ENCODE measurements at places on chromosomes 2 and 18. TPM values are rescaled to one million over a fixed set of nuclear protein-coding genes. Genes with fewer than 3 reads are reported as not detected.

DNA sequence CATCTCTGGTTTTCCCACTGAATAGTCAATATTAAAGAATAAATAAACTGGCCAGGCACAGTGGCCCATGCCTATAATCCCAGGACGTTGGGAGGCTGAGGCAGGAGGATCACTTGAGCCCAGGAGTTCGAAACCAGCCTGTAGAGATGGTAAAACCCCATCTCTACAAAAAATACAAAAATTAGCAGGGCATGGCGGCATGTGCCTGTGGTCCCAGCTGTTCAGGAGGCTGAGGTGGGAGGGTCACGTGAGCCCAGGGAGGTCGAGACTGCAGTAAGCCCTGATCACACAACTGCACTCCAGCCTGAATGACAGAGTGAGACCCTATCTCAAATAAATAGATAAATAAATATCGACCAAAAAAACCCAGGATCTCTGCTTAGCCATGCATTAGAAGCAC lies 50.2 kb upstream of the BIN1 start:
- no peak overlapping the region for H3K4me3 ChIP-seq
- no peaks in the 10 kb centered on the region for H3K27me3 ChIP-seq
- DNase-seq: no peak
- no peaks in the 10 kb centered on the region for H3K36me3 ChIP-seq
- H3K4me1 ChIP-seq: peaks cover 24% of the 10 kb centered on the region

GRCh38 chr18:11767935-11768334 lies 78.9 kb downstream of the GNAL start:
- no peak for DNase-seq
- H3K4me1 ChIP-seq: no peaks in the 10 kb centered on the region
- H3K36me3 ChIP-seq: no peaks in the 10 kb centered on the region
- no peaks in the 10 kb centered on the region for H3K27me3 ChIP-seq
- H3K4me3 ChIP-seq: no peak overlapping the region
- H3K27ac ChIP-seq: no peak overlapping the region

Gene LAMA3
- 66.0 TPM for total RNA-seq

Gene ASXL3
- total RNA-seq: 10.4 TPM

GRCh38 chr18:66764230-66764629 lies 160.3 kb upstream of the CDH19 start:
- no peaks in the 10 kb centered on the region for H3K27me3 ChIP-seq
- no peak overlapping the region for H3K27ac ChIP-seq
- H3K4me3 ChIP-seq: no peak overlapping the region
- no peaks in the 10 kb centered on the region for H3K4me1 ChIP-seq
- no peaks in the 10 kb centered on the region for H3K36me3 ChIP-seq
- no peak for DNase-seq

- no peaks in the 10 kb centered on the region for H3K27me3 ChIP-seq
- no peak overlapping the region for H3K4me3 ChIP-seq
- H3K27ac ChIP-seq: no peak overlapping the region
These were observed 39.8 kb downstream of the RHBDD1 start for GRCh38 chr2:226875438-226876225.

DNA sequence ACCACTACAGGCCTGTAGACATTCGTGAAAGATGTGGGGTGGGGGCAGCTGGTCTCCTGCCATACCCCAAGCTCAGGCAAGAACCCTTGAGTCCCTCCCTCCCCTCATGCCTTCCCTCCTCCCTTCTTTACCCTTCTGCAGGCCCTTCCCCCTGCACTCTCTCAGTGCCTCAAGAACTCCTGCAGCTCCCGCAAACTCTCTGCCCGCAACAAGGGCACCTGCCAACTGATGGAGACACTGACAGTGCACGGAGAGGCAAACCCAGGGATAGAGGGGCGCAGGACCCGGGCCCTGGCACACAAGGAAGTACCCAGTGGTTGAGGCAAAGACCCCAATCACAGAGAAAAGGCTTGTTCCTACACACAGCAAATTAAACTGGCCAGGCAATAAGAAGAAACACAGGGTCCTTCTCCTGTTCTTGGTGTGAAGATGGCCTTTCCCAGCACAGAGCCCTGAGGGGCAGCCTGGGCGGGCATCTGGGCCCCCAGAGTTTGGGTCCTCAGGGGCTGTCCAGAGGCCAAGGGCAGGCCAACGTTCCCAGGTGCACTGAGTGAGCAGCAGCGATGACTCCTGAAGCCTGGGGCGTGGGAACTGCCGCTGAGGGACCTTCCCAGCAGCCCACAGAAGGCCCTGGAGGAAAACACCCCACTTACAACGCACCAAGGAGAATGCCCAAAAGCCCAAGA lies 1.6 kb downstream of the TEKT4 start:
- H3K4me3 ChIP-seq: no peak overlapping the region
- peaks cover 2% of the 10 kb centered on the region for H3K4me1 ChIP-seq
- peaks cover 2% of the 10 kb centered on the region for H3K27me3 ChIP-seq
- DNase-seq: peak; percentile 56
- H3K36me3 ChIP-seq: no peaks in the 10 kb centered on the region
- no peak overlapping the region for H3K27ac ChIP-seq

Gene MAP2
- total RNA-seq: 11.4 TPM

- no peaks in the 10 kb centered on the region for H3K4me1 ChIP-seq
- H3K36me3 ChIP-seq: no peaks in the 10 kb centered on the region
- H3K27me3 ChIP-seq: no peaks in the 10 kb centered on the region
- H3K27ac ChIP-seq: no peak overlapping the region
- no peak overlapping the region for H3K4me3 ChIP-seq
These were observed 124.9 kb downstream of the ARHGAP15 start for GRCh38 chr2:143254110-143254509.

Gene SATB2
- total RNA-seq: 17.5 TPM

- peaks cover 5% of the 10 kb centered on the region for H3K4me1 ChIP-seq
- no peak overlapping the region for H3K27ac ChIP-seq
- H3K27me3 ChIP-seq: no peaks in the 10 kb centered on the region
- DNase-seq: no peak
- no peaks in the 10 kb centered on the region for H3K36me3 ChIP-seq
- no peak overlapping the region for H3K4me3 ChIP-seq
These were observed 394.9 kb downstream of the ARHGAP15 start for GRCh38 chr2:143524119-143524553.

- no peak overlapping the region for H3K27ac ChIP-seq
- H3K27me3 ChIP-seq: no peaks in the 10 kb centered on the region
- H3K4me3 ChIP-seq: no peak overlapping the region
- no peaks in the 10 kb centered on the region for H3K4me1 ChIP-seq
- no peak for DNase-seq
These were observed 588.0 kb upstream of the NRXN1 start for GRCh38 chr2:51619961-51620360.

- no peaks in the 10 kb centered on the region for H3K36me3 ChIP-seq
- H3K27ac ChIP-seq: no peak overlapping the region
- no peaks in the 10 kb centered on the region for H3K4me1 ChIP-seq
These were observed 865.4 kb upstream of the NXPH2 start for GRCh38 chr2:139645617-139646016.

DNA sequence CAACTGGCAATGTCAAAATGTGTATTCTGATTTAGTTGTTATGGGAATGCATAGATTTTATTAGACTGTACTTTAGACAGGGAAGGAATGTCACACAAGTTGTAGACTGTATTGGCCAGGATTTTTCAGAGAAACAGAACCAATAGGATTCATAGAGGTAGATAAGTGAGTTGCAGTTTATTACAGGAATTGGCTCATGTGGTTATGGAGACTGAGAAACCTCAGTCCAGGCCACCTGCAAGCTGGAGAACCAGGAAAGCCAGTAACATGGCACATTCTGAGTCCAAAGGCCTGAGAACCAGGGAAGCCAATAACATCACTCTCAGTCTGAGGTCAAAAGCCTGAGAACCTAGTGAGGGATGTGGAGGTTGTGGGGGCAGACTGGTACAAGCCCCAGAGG lies 1.8 kb upstream of the GALNT5 start:
- H3K36me3 ChIP-seq: no peaks in the 10 kb centered on the region
- H3K4me3 ChIP-seq: no peak overlapping the region
- no peak for DNase-seq
- no peaks in the 10 kb centered on the region for H3K27me3 ChIP-seq

- no peaks in the 10 kb centered on the region for H3K36me3 ChIP-seq
- DNase-seq: no peak
- H3K4me1 ChIP-seq: no peaks in the 10 kb centered on the region
- H3K4me3 ChIP-seq: no peak overlapping the region
These were observed 249.5 kb upstream of the TANK start for GRCh38 chr2:160910681-160911080.

Gene TBR1
- not detected for total RNA-seq
